Fibroblast of villous mesenchyme (primary cell): ENCODE measurements at places on chromosomes 4 and X. TPM values are rescaled to one million over a fixed set of nuclear protein-coding genes. Genes with fewer than 3 reads are reported as not detected.
A peak's percentile ranks its signal among the peaks of the same experiment; 100 is the strongest.

DNA sequence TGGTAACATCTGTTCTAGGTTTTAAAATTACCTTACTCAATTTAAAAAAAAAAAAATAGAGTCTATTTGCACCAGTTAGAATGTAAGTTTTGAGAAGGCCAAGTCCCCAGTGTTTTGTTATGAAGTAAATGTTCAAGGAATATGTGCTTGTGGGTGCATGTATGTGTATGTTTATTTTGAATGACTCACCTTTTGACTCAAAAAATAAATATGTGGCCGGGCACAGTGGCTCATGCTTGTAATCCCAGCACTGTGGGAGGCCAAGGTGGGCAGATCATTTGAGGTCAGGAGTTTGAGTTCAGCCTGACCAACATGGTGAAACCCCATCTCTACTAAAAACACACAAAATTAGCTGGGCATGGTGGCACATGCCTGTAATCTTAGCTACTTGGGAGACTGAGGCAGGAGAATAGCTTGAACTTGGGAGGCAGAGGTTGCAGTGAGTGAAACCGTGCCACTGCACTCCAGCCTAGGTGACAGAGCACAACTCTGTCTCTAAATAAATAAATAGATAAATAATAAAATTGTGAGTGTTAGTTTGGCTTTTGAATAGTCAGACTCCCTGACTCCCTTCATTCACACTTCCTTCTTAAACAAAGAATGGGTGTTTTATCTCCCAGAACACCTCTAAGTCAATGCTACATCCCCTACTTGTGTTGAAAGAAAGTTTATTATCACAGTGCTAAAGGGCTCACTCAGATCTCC lies 511.3 kb upstream of the PCDH7 start:
- no peak for DNase-seq

DNA sequence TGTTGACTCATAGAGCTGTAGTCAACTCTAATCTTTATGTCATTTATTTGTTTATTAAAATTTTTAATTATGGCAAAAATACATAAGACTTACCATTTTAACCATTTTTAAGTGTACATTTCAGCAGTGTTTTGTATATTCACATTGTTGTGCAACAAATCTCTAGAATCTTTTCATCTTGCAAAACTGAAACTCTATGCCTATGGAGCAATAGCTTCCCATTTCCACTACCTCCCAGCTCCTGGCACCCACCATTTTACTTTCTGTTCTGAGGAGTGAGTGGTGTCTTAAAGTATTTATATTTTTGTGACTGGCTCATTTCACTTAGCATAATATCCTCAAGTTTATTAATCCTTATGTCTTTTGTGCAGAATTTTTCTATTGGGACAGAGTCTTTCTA lies 181.0 kb downstream of the GPAT3 start:
- DNase-seq = peak; percentile 34

GRCh38 chr4:177632481-177632880 lies 190.2 kb upstream of the AGA start:
- peak; percentile 5 for DNase-seq

DNA sequence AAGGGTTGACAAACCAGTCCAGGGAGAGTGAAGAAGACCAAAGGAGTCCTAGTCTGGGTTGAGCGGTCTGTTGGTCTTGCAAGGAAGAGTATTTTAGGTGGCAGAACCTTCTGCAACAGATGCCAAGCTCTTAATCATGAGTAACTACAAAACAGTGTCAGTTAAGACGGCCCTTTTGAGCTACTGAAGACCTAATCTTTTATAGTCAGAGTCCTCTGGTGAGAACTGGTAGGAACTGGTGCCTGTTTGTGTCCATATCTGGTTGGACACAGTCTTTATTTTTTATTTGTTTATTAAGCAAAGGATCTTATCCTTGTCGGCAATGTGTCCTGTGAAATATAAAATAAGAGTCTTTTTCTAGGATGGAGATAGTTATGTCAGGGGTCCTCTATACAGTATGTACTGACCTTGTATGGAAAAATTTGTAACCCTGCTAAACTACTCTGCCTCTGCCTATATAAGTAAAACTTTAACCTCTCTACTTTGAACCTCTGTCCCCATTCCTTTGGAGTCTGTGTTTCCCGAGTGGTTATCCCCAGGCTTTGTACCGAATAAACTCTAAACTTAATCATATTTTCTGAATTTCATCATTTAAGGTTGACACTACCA lies 47.1 kb downstream of the FAM13A start:
- no peak for DNase-seq

LONRF3 gene
- 0.43 TPM in 1 of 2 replicates, not detected in the other for total RNA-seq

IL3RA gene
- total RNA-seq = not detected in 2 replicates

- no peak for DNase-seq
Measured at GRCh38 chr4:8404791-8405515, 35.6 kb downstream of the ACOX3 start.

DNA sequence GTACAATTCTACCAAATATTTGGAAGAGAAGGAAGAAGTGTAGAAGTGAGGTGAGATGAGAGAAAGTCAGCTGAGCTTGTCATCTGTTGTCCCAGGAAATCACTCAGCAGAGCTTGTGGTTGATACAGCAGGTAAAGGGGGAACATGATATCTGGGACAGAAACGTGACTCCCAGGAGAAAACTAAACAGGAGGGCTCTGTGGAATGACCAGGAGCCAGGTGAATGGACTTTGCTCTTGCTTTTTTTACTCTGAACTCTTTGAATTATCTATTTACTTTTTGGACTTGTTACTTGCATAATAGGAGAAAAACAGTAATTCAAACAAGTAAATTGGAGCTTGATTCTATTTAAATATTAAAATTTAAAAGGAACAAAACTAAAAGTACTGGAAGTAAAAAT lies 555.6 kb upstream of the FRG1 start:
- no peak for DNase-seq

DCAF12L1 gene
- total RNA-seq = not detected in 2 replicates

OTUD6A gene
- not detected in 2 replicates for total RNA-seq

- DNase-seq = peak; percentile 40
Measured at GRCh38 chr4:106160560-106160959, 155.4 kb downstream of the TBCK start.

SHISA3 gene
- not detected in 2 replicates for total RNA-seq
